ENCODE measurements at places on chromosomes 5 and 9. TPM values are rescaled to one million over a fixed set of nuclear protein-coding genes. Genes with fewer than 3 reads are reported as not detected.

GRCh38 chr5:84239494-84239893, 145.2 kb downstream of the EDIL3 start:
- H3K27ac ChIP-seq, result no peak overlapping the region
- H3K4me1 ChIP-seq, result no peaks in the 10 kb centered on the region
- H3K36me3 ChIP-seq, result no peaks in the 10 kb centered on the region
- no peak overlapping the region for H3K4me3 ChIP-seq

GRCh38 chr9:122835313-122835731, 6.9 kb upstream of the PDCL start:
- H3K27me3 ChIP-seq, result no peaks in the 10 kb centered on the region
- H3K27ac ChIP-seq, result no peak overlapping the region
- no peak for DNase-seq
- no peaks in the 10 kb centered on the region for H3K36me3 ChIP-seq
- H3K4me3 ChIP-seq, result no peak overlapping the region

- peaks cover 5% of the 10 kb centered on the region for H3K27me3 ChIP-seq
- DNase-seq, result no peak
- no peak overlapping the region for H3K4me3 ChIP-seq
- peaks cover 2% of the 10 kb centered on the region for H3K36me3 ChIP-seq
- H3K27ac ChIP-seq, result no peak overlapping the region
These were observed 41.7 kb downstream of the UNC13B start for GRCh38 chr9:35203528-35203927.

DNA sequence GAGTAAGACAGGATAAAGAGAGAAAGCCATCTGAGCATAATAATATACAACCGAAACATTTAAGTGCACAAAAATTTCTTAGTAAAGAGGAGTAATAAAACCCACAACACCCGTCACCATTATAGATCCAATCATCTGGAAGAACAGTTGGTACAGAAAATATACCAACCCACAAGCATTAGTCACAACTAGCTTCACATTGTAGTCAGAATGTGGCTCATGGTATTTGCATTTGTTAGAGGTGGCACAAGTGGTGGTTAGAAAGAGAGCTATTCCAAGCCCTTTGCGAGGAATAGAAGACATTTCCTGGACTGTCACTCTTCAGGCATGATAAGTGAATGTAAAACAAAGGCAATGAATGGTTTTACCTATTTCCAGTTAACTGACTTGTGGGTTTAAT, 677.5 kb upstream of the ST8SIA4 start:
- no peak overlapping the region for H3K27ac ChIP-seq
- no peaks in the 10 kb centered on the region for H3K4me1 ChIP-seq
- DNase-seq, result no peak
- no peaks in the 10 kb centered on the region for H3K36me3 ChIP-seq
- no peak overlapping the region for H3K4me3 ChIP-seq
- no peaks in the 10 kb centered on the region for H3K27me3 ChIP-seq

DNA sequence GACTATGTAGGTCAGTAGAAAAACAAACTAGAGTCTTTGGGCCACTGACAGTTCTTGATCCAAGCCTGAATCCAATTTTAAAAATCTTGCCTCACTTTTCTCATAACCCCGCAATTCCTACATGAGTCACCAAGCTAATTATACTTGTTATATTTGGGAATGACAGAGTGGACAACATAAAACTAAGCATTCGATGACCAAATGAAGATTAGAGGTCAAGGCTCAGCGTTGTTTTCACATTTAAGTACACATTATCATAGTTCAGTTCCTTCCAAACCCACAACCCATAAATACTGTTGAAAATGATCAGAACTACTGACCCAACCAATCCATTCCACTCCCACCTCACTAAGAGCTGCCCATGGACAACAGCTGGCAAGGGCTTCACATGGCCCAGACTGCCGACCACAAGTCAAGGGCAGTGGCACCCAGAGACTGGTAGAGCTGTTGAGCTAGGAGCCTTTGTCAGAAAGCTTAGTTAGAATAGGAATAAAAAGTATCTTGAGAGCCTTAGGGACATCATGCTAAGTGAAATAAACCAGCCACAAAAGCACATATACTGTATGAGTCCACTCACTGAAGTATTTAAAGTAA, 64.2 kb downstream of the MYO10 start:
- H3K36me3 ChIP-seq, result no peaks in the 10 kb centered on the region
- H3K27ac ChIP-seq, result no peak overlapping the region
- H3K4me3 ChIP-seq, result no peak overlapping the region
- no peaks in the 10 kb centered on the region for H3K27me3 ChIP-seq
- DNase-seq, result no peak
- H3K4me1 ChIP-seq, result no peaks in the 10 kb centered on the region

GRCh38 chr9:125586172-125586511, 120.9 kb downstream of the MAPKAP1 start:
- no peak for DNase-seq
- no peaks in the 10 kb centered on the region for H3K27me3 ChIP-seq
- no peak overlapping the region for H3K4me3 ChIP-seq
- H3K36me3 ChIP-seq, result peaks cover 33% of the 10 kb centered on the region

GRCh38 chr9:136606687-136607333, 55.9 kb upstream of the EGFL7 start:
- no peak overlapping the region for H3K27ac ChIP-seq
- no peak for DNase-seq
- no peak overlapping the region for H3K4me3 ChIP-seq
- H3K36me3 ChIP-seq, result no peaks in the 10 kb centered on the region
- H3K4me1 ChIP-seq, result peaks cover 3% of the 10 kb centered on the region

DNA sequence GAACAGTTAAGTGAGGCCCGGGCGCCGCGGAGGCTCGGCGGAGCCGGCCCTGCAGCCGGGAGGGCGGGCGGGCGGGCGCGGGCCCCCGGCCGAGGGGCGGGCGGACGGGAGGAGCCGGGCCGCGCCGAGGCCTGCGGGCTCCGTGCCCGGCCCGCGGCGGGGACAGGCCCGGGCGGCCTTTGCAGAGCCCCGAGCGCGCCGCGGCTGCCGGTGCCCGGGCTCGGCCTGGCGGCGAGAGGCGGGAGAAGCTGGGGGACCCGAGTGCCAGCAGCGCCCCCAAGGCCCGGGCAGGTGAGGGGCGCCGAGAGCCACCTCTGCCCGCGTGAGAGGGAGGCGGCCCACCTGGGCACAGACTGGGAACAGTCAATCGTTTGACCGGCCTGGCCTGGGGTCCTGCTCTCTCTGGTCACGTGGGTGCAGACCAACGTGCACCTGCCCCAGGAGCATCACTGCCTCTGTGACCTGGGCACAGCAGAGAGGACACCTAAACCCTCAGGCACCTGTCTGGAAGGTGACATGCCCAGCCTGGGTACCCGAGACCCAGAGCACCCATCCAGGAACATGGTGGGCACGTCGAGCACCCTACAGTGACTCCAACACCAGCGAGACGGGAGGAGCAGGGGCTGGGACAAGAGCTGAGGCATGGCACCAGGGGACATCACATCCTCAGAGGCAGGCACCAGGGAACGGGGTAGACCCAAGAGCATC, 531 bp downstream of the MVB12B start:
- DNase-seq, result peak; percentile 45
- H3K4me3 ChIP-seq, result peak overlapping the region; percentile 64
- peaks cover 16% of the 10 kb centered on the region for H3K27me3 ChIP-seq

GRCh38 chr5:52903142-52903541, 86.0 kb upstream of the ITGA2 start:
- H3K4me3 ChIP-seq, result no peak overlapping the region
- peaks cover 7% of the 10 kb centered on the region for H3K27me3 ChIP-seq
- no peak for DNase-seq
- no peaks in the 10 kb centered on the region for H3K4me1 ChIP-seq
- no peak overlapping the region for H3K27ac ChIP-seq

DNA sequence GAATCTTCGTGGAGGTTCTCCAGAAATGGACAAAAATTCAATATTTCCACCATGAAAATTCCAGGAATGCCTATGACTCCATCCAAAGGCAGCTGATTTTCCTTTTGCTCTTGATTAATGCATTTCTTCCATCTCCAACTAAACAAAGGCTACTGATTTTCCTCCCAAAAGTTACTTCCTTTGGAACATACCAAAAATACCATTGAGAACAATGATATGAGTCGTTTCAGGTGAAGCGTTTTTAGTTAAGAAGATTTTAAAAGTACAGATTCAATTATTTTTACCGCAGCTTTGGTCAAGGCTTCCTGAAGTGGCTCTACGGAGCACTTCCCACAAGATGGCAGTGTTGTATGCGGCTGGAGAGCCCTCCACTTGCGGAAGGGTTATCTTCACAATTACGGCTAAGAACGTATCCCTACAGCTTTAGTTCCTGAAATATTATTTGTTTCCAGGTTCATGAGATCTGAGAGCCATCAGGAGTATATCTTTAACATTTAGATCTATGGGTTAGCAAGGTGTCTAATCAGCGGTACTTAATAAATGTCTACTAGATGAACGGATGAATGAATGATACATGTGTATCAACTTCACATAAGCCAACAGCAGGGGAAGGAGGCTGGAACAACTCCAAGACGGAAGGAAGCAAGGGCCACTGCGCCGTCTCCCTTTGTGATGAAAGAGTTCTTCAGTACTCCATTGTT, 35.9 kb upstream of the ARSB start:
- H3K4me3 ChIP-seq, result no peak overlapping the region
- peaks cover 17% of the 10 kb centered on the region for H3K4me1 ChIP-seq
- H3K27me3 ChIP-seq, result peaks cover 50% of the 10 kb centered on the region
- no peak for DNase-seq
- no peak overlapping the region for H3K27ac ChIP-seq
- H3K36me3 ChIP-seq, result no peaks in the 10 kb centered on the region

DNA sequence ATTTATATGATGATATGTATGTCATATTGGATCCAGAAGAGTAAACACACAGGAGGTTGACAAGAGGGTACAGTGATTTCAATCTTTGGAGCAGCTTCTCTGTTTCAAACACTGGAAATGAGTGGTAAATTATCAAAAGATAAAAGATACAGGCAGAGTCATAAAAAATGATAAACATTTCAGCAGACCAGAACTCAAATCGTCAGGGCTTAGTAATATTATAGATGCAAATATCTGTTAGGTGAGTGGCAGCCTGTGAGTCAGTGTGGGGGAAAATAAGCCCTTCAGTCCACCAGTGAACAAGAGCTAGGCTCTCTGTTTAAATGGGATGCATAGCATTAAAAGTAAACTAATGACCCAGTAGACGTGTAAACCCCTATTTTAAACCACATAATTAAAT, 1378.1 kb downstream of the EFNA5 start:
- H3K4me1 ChIP-seq, result no peaks in the 10 kb centered on the region
- H3K27me3 ChIP-seq, result no peaks in the 10 kb centered on the region
- DNase-seq, result no peak
- no peaks in the 10 kb centered on the region for H3K36me3 ChIP-seq
- H3K4me3 ChIP-seq, result no peak overlapping the region

DNA sequence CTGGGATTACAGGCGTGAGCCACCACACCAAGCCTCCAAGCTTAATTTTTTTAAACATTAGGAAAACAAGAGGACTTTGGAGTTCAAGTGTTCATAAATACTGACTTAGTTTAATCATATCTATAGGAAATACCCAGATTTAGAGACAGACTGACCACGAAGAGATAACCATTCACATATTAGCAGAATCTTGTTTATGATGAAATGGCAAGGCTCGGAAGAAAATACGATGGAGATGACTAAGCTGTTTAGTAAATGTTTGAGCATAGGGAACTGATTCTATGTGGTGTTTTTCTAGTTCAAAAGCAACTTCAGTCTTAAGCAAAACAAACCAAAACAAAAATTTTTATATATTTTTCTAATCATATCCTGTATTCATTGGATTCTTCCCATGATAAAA, 13.5 kb upstream of the TUSC1 start:
- H3K4me1 ChIP-seq, result no peaks in the 10 kb centered on the region
- no peak overlapping the region for H3K27ac ChIP-seq
- no peaks in the 10 kb centered on the region for H3K27me3 ChIP-seq
- no peak overlapping the region for H3K4me3 ChIP-seq

DNA sequence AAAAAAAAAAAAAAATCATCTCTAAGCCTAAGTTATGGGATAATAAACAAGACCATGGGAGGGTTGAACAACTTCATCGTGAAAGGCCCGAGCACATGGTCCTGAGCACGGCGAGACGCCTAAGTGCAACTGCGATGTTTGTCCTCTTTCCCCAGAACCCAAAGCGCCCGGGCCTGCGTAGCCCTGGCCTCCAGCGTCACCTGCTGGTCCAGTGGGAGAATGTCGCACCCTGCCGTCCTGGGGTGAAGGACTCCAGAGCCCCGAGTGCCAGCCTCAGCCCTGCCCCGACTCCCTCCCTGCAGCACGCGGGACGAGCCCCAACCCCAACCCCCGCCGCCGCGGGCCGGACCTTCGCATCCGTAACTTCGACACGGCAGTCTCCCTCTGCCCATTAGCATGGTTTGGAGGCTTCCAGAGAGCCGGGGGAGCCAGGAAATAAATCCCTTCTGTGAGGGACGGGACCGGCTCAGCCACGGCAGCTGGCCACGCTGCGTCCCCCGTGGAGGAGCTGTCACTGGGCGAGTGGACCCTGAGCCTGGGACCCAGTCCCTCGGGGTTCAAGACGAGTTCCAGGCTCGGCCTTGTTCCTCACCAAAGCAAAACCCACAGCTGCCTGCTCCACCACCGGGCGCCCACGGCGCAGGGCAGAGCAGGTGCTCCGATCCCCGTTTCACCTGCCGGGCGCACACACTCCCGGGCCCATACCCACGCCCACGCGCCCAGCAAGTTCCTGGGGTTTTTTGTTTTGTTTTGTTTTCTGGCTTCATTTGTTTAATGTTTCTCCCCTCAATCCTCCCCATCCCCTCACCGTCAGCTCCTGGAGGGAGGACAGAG, 132.5 kb upstream of the HAND1 start:
- no peak overlapping the region for H3K27ac ChIP-seq
- H3K36me3 ChIP-seq, result no peaks in the 10 kb centered on the region
- peak; percentile 31 for DNase-seq
- H3K4me1 ChIP-seq, result peaks cover 16% of the 10 kb centered on the region
- H3K4me3 ChIP-seq, result peak overlapping the region; percentile 58

GRCh38 chr9:10512144-10512543, 100.7 kb downstream of the PTPRD start:
- no peak overlapping the region for H3K27ac ChIP-seq
- DNase-seq, result no peak
- H3K4me1 ChIP-seq, result no peaks in the 10 kb centered on the region
- no peaks in the 10 kb centered on the region for H3K36me3 ChIP-seq

- peaks cover 67% of the 10 kb centered on the region for H3K36me3 ChIP-seq
- no peak overlapping the region for H3K4me3 ChIP-seq
- H3K27me3 ChIP-seq, result no peaks in the 10 kb centered on the region
These were observed 3.6 kb downstream of the SURF6 start for GRCh38 chr9:133332381-133332730.

DNA sequence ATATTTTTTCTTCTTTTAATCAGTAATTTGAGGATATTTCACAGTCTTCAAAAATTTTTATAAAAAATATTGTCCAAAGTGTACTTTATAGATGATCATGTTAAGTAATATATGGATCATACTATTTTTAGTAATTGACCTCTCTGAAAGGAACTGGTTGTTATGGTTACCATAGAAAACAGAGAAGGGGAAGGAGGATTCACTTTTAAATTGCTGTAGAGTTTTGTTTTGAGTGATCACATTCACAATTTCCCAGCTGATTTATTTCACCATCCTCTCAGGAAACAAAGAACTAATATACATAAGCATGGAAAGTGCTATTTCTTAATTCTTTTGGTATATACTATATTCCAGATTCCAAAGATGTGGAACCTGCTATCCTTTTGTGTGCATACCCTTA, 56.5 kb upstream of the NREP start:
- no peak overlapping the region for H3K27ac ChIP-seq
- no peak overlapping the region for H3K4me3 ChIP-seq
- no peaks in the 10 kb centered on the region for H3K4me1 ChIP-seq
- no peak for DNase-seq
- no peaks in the 10 kb centered on the region for H3K27me3 ChIP-seq

NR2F1-AS1 gene
- 0.15 TPM for total RNA-seq

ECSCR gene
- not detected for total RNA-seq

IL13 gene
- total RNA-seq, result 0.27 TPM

TMEM171 gene
- total RNA-seq, result not detected

DOCK8 gene
- 207 TPM for total RNA-seq

IFNA14 gene
- total RNA-seq, result not detected

PCDHB11 gene
- total RNA-seq, result not detected
